ENCODE measurements at places on chromosomes 1 and 21.

DNA sequence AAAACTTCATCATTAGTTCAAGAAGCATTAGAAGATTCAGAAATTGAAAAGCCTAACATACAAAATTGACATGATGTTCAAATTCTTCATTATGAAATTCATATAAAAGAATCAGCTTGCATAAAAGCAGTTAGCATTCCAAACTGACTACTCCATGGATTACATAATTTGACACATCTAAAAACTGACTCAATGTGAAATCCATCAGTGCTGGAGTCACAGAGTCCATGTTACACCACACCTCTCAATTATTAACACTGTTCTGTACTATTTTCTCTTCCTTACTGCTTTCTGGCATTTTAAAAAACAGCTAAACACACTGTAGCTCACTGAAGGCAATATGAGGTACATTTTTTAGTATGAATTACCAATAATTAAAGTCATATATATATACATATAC lies 28.0 kb downstream of the ARHGAP29 start:
- no peak for DNase-seq

DNA sequence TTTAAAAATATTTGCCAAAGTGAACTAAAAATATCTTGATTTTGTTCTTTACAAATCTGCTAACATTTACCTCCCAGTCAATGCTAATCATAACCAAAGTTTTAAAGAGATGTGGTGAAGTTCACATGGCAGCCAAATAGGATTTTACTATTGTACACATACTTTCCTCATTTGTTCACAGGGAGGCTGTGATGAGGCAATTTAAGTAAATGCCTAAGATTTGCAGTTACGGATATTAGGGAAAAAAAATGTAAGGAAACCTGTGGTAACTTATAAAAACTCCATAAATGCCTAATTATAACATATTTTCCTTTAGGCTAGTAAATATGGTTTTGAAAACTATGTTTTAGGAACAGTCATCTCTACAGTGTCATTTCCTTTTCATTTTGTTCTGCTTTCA lies 32.4 kb downstream of the RGS5 start:
- no peak for DNase-seq

- no peak for DNase-seq
Measured at GRCh38 chr21:36509973-36510664, 30.2 kb upstream of the CLDN14 start.

DNA sequence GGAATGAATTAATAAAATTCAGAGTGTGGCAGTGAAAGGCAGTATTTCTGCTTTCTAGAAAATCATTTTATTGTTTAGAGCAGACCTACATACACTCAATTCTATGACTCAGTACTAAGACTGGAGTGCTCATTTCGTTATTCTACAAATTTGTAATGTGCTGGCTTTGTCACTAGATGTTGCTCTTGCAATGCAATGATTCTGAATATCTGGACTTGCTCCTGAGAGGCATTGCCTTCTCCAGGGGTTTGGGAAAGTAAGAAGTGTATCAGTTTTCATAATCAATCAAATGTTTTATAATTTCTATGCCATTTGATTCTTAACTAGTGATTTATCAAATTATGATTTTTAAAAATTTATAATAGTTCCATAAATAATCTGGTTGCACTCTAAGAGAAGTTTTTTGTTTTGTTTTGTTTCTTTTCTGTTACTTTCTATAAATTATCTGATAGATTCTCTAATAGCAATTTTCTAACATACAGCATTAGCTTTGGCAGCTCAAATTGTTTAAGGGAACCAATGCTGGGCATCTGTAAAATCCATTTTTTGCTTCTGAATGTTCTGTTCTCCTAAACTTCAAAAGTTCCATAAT lies 280.5 kb upstream of the SGIP1 start:
- DNase-seq = no peak

- DNase-seq = no peak
Measured at GRCh38 chr1:43038232-43038935, 79.7 kb upstream of the SLC2A1 start.

- DNase-seq = no peak
Measured at GRCh38 chr1:231666937-231667608, 40.5 kb downstream of the DISC1 start.

DNA sequence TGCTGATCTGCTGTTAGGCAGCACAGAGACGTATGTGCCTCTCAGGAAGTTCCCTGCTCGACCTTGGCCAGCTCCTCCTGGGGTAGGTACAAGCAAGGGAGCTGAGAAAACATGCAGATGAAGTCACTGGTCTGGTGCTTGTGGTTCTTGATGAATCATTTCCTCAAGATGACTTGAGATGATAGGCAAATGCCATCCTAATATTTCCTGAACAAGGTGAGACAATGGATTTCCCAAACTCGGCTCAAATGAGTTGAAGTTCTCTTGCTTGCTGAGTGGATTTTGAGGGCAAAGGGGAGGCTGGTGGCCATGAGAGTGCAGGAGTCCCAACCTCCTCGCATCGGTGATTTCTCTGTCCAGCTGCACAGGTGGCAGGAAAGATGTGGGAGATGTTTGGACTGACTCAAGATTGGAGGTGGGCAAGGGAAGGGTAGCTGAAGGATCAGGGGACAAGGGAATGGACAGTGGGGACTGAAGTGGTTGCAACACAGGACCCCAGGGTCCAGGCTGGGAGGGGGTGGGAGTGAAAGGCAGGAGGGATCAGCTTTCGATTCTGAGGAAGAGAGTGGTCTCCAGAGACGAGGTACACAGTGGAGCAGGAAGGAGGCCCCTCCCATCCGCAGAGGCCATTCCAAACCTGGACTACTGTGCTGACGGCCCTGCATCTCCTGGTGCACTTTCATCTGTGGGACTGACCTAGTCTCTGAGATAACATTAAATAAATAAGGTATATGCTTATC lies 63.9 kb downstream of the CAPN2 start:
- DNase-seq = no peak

- no peak for DNase-seq
Measured at GRCh38 chr1:158189624-158190023, 8.9 kb downstream of the CD1D start.

DNA sequence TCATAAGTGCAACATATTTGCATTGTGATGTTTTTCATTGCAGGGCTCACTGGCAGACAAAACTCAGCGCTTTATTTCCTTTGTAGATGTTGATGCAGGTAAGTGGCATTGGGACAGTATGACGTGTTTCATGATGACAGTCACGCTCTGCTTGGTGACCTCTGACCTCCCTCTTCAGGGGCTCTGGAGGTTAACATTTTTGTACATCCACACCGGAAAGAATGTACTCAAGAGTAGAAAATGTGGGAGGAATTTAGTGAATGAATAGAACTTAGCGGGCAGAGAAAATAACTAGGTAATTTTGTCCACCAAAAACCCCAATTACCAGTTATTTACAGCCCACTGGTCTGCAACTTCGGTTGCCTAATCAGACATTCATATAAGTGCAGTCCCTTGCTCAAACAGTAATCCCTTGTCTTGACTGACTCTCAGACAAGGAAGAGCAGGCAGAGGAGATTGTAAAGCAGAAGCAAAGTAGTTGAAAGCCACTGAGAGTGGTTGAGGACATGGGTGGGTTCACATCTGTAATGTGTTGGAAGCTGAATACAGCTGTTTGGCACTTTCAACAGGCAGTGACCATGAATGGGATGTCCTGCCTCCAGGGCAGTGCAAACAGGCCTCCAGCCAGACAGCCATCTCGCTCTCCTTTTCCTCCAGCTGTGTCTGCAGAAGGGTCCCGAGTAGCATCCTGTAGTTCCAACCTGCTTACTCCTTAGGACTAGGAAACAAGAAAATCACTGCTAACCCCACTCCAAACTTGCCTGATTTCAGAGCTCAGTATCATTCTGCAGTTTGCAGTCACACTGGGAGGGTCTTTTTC lies 188.9 kb downstream of the NRIP1 start:
- DNase-seq = no peak
